ENCODE measurements at places on chromosomes 16 and 17. TPM values are rescaled to one million over a fixed set of nuclear protein-coding genes. Genes with fewer than 3 reads are reported as not detected.

DNA sequence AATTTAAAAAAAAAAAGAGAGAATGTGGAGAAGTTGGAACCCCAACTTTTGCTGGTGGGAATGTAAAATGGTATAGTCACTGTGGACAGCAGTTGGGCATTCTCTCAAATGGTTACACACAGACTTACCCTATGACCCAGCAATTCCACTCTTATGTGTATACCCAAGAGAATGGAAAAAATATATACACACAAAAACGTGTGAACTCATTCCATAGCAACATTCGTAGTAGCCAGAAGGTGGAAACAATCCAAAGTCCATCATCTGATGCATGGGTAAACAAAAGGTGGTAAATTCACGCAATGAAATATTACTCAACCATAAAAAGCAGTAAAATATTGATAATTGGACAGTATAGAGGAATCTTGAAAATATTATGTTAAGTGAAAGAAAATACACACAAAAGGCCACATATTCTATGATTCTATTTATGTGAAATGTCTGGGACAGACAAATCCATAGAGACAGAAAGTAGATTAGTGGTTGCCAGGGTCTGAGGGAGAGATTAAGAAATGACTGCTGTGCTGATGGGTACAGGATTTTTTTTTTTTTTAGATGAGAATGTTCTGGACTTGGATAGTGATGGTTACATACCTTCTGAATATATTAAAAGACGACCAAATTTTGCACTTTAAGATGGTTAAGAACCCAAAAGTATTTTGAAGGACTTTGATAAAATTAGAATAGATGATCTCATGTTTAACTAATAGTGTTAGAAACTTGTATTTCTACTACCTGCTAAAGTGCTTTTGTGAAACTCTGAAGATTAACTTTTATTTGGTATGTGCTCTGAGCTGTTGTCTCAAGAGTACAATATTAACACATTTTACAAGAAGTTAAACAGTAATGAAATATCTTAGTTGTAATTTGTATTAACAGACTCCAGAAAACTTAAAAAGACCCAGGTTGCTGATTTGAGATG lies 60.9 kb downstream of the MRTFB start:
- H3K27ac ChIP-seq = no peak overlapping the region
- no peaks in the 10 kb centered on the region for H3K36me3 ChIP-seq
- H3K4me1 ChIP-seq = no peaks in the 10 kb centered on the region
- DNase-seq = no peak
- no peak overlapping the region for H3K4me3 ChIP-seq

DNA sequence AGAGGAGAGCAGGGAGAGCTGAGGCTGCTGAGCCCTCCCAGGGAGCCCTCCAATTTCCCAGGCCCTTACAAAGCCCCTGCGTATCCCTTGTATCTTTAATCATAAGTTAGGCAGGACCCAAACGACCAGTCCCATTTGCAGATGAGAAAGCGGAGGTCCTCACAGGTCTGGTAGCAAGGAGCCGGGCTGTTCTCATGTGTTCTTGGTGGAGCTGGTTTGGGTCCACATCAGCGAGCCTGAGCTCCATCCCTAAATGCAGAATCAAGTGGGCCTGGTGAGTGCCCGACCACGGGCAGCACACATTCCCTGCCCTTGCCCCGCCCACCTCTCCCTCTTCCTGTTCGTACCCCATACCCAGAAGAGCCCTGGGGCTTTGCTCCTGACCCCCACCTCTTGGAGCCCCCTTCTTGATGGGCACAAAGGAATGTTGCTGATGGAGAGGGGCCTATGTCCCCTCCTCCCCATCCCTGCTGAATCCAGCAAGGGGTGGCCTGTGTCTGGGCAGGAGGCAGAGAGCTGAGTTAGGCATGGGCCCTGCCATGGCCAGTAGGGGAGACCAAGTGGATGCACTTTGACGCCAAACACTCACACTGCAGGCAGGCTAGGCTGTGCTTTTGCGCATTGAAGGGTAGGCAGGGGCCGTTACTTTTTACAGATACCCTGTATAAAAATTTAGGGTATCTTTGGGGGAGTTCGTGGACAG lies 18.3 kb upstream of the ADCY7 start:
- DNase-seq = no peak
- no peak overlapping the region for H3K4me3 ChIP-seq
- no peak overlapping the region for H3K27ac ChIP-seq
- H3K27me3 ChIP-seq = no peaks in the 10 kb centered on the region
- H3K4me1 ChIP-seq = peaks cover 6% of the 10 kb centered on the region

DNA sequence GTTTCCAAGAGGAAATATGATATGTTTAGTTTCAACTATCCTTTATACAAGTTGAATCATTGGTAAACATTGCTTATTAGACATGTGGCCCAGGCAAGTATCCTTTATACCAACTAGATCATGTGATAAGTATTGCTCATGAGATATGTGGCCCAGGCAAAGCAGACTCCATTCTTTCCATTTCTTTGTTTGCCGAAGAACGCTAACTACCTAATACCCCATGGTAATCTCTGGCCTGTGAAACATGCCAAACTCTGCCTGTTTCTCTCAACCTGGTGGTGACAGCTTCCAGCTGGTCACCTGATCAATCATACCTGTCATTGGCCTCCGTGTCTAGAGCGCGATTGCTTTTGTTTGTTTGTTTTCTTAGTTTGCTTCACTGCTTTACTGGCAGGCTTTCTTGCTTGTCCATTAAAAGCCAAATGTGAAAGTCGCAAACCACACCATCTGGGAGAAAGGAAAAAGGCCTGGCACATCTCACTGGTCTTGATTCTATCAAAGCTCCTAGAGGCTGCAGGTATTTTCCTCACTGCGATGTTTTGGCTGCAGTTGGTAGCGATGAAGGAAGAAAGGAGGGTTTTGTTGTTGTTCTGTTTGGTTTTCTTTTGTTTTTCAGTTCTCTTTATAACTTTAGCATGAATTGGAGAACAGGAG lies 686.2 kb downstream of the KCNJ2 start:
- no peak for DNase-seq
- no peak overlapping the region for H3K4me3 ChIP-seq
- H3K27me3 ChIP-seq = no peaks in the 10 kb centered on the region
- no peaks in the 10 kb centered on the region for H3K4me1 ChIP-seq
- H3K36me3 ChIP-seq = no peaks in the 10 kb centered on the region

GRCh38 chr16:57190136-57190535 lies 4.0 kb downstream of the RSPRY1 start:
- H3K36me3 ChIP-seq = peaks cover 12% of the 10 kb centered on the region
- H3K4me3 ChIP-seq = no peak overlapping the region
- no peak overlapping the region for H3K27ac ChIP-seq
- DNase-seq = no peak
- peaks cover 7% of the 10 kb centered on the region for H3K4me1 ChIP-seq

- H3K4me3 ChIP-seq = no peak overlapping the region
- H3K27me3 ChIP-seq = no peaks in the 10 kb centered on the region
- H3K36me3 ChIP-seq = no peaks in the 10 kb centered on the region
- DNase-seq = no peak
Observed at GRCh38 chr16:53881371-53881770, 177.4 kb downstream of the FTO start.

Gene LLGL1
- 13.6 TPM for total RNA-seq

Gene WNK4
- 0.41 TPM for total RNA-seq

Measured in naive thymus-derived CD4-positive, alpha-beta T cell (primary cell).